ENCODE measurements at places on chromosomes 3 and 15.

GRCh38 chr3:108202834-108203233 is 19.4 kb downstream of the IFT57 start:
- no peak for DNase-seq

GRCh38 chr3:64242435-64242834 is 17.2 kb upstream of the PRICKLE2 start:
- DNase-seq, result peak; percentile 10

GRCh38 chr3:45758871-45759270 is 37.5 kb downstream of the SLC6A20 start:
- no peak for DNase-seq

GRCh38 chr3:149343951-149344350 is 10.5 kb upstream of the TM4SF18 start:
- DNase-seq, result peak; percentile 8

GRCh38 chr3:172467170-172467824 is 19.0 kb upstream of the GHSR start:
- DNase-seq, result no peak

DNA sequence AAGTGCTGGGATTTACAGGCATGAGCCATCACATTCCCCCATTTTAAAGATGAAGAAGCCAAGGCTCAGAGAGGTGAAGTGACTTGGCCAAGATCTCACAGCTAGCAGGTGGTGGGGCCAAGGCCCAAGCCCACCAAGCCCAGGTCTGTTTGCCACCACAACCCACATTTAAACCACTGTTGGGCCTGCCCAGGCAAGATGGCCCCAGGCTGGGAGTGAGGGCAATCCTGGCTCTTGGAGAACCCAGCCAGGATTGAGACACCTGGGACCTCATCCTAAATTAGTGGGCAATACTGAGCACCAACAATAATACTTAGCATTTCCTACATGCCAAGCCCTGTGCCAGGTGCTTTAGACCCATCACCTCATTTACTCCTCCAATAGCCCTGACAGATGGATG is 6.9 kb downstream of the IGDCC3 start:
- no peak for DNase-seq

DNA sequence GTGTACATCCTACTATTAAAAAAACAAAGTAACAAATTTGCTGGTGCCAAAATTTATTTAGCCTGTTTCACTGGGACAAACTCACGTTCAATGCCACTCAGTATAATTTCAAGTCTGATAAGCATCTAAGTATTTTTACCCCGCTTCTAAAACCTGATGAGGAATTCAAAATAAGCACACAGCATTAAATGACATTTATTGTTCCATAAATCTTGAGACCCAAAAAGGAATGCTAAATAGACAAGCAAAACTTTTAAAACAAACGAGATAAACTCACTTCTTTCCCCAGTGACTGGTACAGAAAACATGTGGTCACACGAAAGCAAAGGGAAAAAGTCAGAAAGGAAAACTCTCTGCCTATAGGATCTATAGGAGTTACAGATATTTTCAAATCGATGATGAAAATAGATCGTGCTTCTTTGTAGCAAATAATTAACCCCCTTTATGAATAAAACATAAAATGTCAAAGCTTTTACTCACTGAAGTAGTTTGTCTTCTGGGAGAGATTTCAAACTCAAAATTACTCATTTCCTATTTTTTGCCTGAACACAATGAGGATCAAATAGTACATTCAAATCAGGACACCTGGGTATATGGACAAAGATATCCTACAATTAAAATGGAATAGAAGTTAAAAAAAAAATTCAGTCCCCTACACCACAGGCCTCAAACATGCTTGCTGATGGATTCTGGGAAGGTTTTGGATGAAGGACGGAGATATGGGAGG is 51.7 kb downstream of the UBP1 start:
- no peak for DNase-seq

- DNase-seq, result no peak
Measured at GRCh38 chr3:37456270-37456708, 281.9 kb upstream of the LRRFIP2 start.

GRCh38 chr15:81126892-81127291 is 7.2 kb upstream of the CFAP161 start:
- DNase-seq, result no peak

GRCh38 chr3:113287803-113288648 is 76.7 kb downstream of the BOC start:
- DNase-seq, result peak; percentile 48

DNA sequence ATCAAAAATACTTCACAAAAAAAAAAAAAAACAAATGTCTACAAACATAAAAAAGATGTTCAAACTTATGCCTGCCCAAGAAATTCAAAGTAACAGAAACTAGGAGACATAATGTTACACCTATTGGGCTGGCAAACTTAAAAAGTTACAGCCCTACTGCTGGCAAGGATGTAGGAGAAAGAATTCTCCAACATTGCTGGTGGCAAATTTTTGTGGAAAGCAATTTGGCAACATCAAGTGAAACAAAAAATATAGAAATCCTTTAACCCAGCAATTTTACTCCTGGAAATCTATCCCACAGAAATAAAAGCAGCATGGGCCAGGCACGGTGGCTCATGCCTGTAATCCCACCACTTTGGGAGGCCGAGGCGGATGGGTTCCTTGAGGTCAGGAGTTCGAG is 73.2 kb downstream of the STAG1 start:
- no peak for DNase-seq

GRCh38 chr3:176430244-176431037 is 766.8 kb downstream of the TBL1XR1 start:
- peak; percentile 30 for DNase-seq

DNA sequence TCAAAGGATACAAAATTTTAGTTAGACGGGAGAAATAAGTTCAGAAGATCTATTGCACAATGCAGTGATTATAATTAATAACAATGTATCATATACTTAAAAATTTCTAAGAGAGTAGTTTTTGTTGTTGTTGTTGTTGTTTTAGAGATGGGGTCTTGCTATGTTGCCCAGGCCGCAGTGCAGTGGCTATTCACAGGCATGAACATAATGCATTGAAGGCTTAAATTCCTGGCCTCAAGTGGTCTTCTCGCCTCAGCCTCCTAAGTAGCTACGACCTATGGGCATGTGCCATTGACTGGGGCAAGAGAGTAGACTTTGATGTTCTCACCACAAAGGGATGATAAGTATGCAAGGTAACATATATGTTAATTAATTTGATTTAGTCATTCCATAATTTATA is 7.5 kb downstream of the STRIT1 start:
- DNase-seq, result no peak

- peak; percentile 1 for DNase-seq
Measured at GRCh38 chr3:140499114-140499757, 178.6 kb upstream of the TRIM42 start.

DNA sequence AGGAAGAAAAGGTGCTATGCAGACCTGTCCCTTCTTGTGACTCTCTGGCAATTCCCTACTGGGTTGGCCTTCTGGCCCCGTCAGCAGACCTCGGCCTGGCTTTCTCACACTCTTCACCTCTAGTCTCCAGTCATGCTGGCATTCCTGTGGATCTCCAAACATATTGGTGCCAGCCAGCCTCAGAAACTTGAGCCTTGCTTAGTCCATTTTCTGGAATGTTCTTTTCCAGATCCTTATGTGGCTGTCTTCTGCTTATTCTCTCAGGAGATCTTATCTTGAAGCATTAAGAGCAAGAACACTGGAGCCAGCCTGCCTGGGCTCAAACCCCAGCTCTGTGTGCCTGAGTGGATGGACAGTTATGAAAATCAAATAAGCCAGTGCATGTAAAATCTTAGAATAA is 88.2 kb upstream of the NTRK3 start:
- no peak for DNase-seq

DNA sequence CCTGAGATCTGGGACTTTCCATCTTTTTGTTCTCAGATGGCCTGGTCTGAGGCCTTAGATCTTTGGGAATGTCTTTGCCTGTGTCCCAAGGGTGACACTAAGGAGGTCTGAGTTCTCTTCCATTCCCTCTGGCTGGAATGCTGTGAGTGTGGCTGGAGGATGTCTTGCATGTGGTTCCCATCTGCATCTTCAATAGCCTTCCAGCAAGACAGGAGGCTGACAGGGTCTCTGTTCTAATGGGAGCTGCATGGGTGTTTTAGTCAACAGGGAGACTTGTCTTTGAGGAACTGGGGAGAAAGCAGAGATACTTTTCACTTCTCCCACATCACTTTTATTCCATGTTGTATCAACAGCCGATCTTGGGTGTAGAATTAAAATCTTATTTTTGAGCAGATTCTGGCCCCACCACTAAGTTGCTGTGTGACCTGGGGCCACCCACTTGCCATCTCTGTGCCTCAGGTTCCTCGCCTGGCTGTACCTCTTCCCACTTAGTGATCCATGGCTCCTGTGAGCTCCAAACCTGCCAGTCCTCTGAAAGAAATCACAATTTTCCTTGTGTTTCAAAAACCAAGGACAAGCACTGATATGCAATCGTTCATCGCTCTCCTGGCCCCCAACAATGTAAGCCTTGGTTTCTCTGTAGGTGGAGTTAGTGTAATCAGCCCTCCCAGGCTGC is 75.2 kb downstream of the LSM3 start:
- DNase-seq, result no peak

GRCh38 chr3:79947957-79948356 is 180.2 kb upstream of the ROBO1 start:
- DNase-seq, result no peak

DNA sequence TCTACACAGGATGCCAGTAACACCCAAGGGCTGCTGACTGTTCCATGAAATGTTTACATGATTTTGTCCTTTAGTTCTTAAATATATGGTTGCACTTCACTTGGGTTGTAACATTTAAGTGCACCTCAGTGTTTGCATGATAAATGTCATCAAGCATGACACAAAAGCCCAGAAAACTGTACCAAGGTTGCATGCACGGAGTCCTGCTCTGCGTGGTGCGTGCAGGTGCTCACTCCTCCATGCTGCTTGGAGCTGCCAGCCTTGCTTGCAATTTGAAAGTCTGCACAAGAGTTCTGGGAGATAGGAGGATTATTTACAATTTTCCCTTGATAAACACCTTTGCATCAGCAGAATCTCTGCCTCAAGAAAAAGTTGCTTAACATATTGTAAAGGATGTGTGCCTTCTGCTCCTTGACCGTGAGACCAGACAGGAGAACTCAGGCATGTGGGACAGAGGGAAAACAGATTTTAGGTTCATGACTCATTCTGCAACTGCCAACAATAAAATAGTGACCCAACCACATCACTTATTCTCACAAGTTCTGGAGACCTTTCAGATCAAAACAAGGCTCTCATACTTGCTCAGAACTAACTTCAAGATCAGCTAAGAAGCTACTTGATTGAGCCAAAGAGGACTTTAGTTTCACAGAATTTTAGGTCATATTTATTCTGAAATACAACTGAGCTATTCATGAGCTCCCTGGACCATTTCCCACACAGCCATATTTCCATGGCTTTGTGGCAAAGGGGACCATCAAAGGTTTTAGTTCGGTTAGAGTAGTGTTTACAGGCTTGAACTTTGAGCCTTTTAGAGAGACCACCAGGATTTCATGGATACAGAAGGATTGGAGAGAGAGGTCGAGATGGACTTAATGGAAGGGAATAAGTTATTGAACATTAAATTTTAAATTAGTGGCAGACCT is 128.4 kb upstream of the ZBED2 start:
- DNase-seq, result peak; percentile 76

GRCh38 chr15:69853544-69853951 is 244.2 kb downstream of the TLE3 start:
- DNase-seq, result no peak

- DNase-seq, result no peak
Measured at GRCh38 chr3:173556546-173556945, 159.0 kb downstream of the NLGN1 start.

GRCh38 chr15:60390871-60391501 is 6.8 kb downstream of the ANXA2 start:
- no peak for DNase-seq

DNA sequence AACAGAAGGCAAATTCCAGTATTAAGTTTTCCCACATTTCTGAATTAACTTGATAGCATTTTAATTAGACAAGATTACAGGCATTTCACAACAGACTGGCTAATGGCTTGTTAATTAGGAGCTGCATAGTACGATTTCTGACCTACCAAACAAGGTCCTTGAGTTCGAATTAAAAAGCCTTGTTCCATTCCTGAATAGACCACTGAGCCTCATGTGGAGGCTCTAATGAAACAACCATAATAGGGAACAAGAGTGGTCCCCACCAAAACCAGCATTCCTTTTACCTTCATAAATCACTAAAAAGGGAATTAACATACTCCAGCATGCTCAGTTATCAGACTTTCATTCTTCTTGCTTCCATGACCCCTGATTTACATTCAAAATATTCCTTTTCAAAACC is 66.4 kb downstream of the PRTG start:
- DNase-seq, result no peak

- DNase-seq, result no peak
Measured at GRCh38 chr3:165636684-165637015, 200.6 kb downstream of the BCHE start.

- no peak for DNase-seq
Measured at GRCh38 chr3:52777959-52778805, 783 bp downstream of the ITIH1 start.

GRCh38 chr15:66765478-66766281 is 63.6 kb downstream of the SMAD6 start:
- no peak for DNase-seq

- peak; percentile 94 for DNase-seq
Measured at GRCh38 chr15:42037656-42038055, 16.8 kb upstream of the PLA2G4E start.

GRCh38 chr3:66153481-66154443 is 67.0 kb upstream of the SLC25A26 start:
- DNase-seq, result no peak

DNA sequence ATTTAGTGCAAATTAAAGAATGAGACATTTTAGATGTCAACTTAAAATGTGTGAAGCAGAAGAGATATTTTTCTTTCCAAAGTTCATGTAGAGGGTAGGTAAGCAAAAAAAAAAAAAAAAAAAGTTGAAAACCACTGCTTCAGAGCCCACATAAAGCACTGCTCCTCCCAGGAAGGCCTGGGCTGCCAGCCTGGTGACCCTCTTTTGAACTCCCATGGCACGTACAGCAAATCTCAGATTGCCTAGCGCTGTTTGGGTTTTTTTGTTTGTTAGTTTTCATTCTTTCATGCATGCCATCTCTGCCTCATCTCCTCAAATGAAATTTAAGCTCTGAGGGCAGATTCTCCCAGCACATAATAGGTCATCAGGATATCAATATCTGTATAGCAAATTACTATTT is 120.1 kb downstream of the SRGAP3 start:
- DNase-seq, result no peak

- DNase-seq, result no peak
Measured at GRCh38 chr3:64408770-64409169, 183.5 kb upstream of the PRICKLE2 start.

- DNase-seq, result no peak
Measured at GRCh38 chr3:144746631-144747030, 775.0 kb downstream of the DIPK2A start.

GRCh38 chr15:100593431-100593830 is 8.6 kb downstream of the LINS1 start:
- no peak for DNase-seq
